Smooth muscle cell of the umbilical artery (primary cell): ENCODE measurements at places on chromosomes 2 and 18. TPM values are rescaled to one million over a fixed set of nuclear protein-coding genes. Genes with fewer than 3 reads are reported as not detected.

The MOGAT1 gene
- total RNA-seq, result not detected in 2 replicates

The CFAP221 gene
- not detected in 2 replicates for total RNA-seq

The OTOF gene
- 0.05 TPM in 1 of 2 replicates, not detected in the other for total RNA-seq

The ARHGAP15 gene
- not detected in 2 replicates for total RNA-seq

The SLC40A1 gene
- total RNA-seq, result 8.2 and 20.2 TPM in 2 replicates

The MARCHF4 gene
- 1.5 and 10.8 TPM in 2 replicates for total RNA-seq

The HRH4 gene
- total RNA-seq, result 0.05 and 0.30 TPM in 2 replicates

The INO80B gene
- 10.4 and 20.2 TPM in 2 replicates for total RNA-seq

The RUFY4 gene
- total RNA-seq, result not detected in 2 replicates

The AAMP gene
- total RNA-seq, result 118 and 138 TPM in 2 replicates

The PLGLB1 gene
- total RNA-seq, result 0.83 and 1.5 TPM in 2 replicates

The TRIM43 gene
- total RNA-seq, result not detected in 2 replicates

The CDKL4 gene
- 0.78 and 3.3 TPM in 2 replicates for total RNA-seq

The TET3 gene
- total RNA-seq, result 3.6 and 5.9 TPM in 2 replicates

The CKAP2L gene
- total RNA-seq, result 2.1 and 15.4 TPM in 2 replicates

The TMEFF2 gene
- 0.89 and 5.6 TPM in 2 replicates for total RNA-seq

The PDE1A gene
- 0.32 and 0.89 TPM in 2 replicates for total RNA-seq

The FOXI3 gene
- not detected in 2 replicates for total RNA-seq

The NIFK gene
- 35.0 and 83.7 TPM in 2 replicates for total RNA-seq

The SPHKAP gene
- total RNA-seq, result not detected in 2 replicates

The ASB18 gene
- not detected in 2 replicates for total RNA-seq

The PCARE gene
- not detected in 2 replicates for total RNA-seq

The C2orf81 gene
- 0.30 and 0.78 TPM in 2 replicates for total RNA-seq

The MREG gene
- 2.7 and 3.6 TPM in 2 replicates for total RNA-seq

The GAL3ST2 gene
- under 0.01 and 0.74 TPM in 2 replicates for total RNA-seq

The ASB3 gene
- total RNA-seq, result 28.0 and 31.8 TPM in 2 replicates

The SCN3A gene
- total RNA-seq, result 0.05 and 0.89 TPM in 2 replicates

The ACTG2 gene
- total RNA-seq, result 94.1 and 175 TPM in 2 replicates

The NT5C1B gene
- total RNA-seq, result not detected in 2 replicates

The LYG2 gene
- total RNA-seq, result not detected in 2 replicates

The PTPRN gene
- total RNA-seq, result 66.2 and 67.6 TPM in 2 replicates

The BCL2 gene
- 0.89 and 1.3 TPM in 2 replicates for total RNA-seq

The SERPINB7 gene
- total RNA-seq, result 31.5 and 43.6 TPM in 2 replicates

The PLB1 gene
- 1.1 and 1.2 TPM in 2 replicates for total RNA-seq

The CTDP1 gene
- total RNA-seq, result 24.3 and 31.0 TPM in 2 replicates

The GPAT2 gene
- 2.7 and 11.0 TPM in 2 replicates for total RNA-seq

The CPS1 gene
- 7.4 and 8.5 TPM in 2 replicates for total RNA-seq

The TIA1 gene
- 115 and 123 TPM in 2 replicates for total RNA-seq

The CELF4 gene
- total RNA-seq, result not detected in 2 replicates

The SERPINB12 gene
- total RNA-seq, result not detected in 2 replicates

The C18orf54 gene
- total RNA-seq, result 3.3 and 8.6 TPM in 2 replicates

The DES gene
- total RNA-seq, result 5.3 and 6.1 TPM in 2 replicates

The NEU2 gene
- total RNA-seq, result not detected in 2 replicates

The ABCG8 gene
- not detected in 2 replicates for total RNA-seq

The ANKRD62 gene
- total RNA-seq, result not detected in 2 replicates

The CHPF gene
- 519 and 687 TPM in 2 replicates for total RNA-seq

The BMP10 gene
- not detected in 2 replicates for total RNA-seq

The RAPGEF4 gene
- total RNA-seq, result 0.28 and 2.7 TPM in 2 replicates

The MRO gene
- 0.30 and 1.6 TPM in 2 replicates for total RNA-seq

The HOXD12 gene
- not detected in 2 replicates for total RNA-seq

The MIB1 gene
- 71.0 and 87.6 TPM in 2 replicates for total RNA-seq

The LIPG gene
- total RNA-seq, result 8.9 and 15.0 TPM in 2 replicates

The KCNK3 gene
- 0.30 and 0.46 TPM in 2 replicates for total RNA-seq

The NAT8 gene
- total RNA-seq, result not detected in 2 replicates

The PPP1R1C gene
- total RNA-seq, result 0.28 TPM in 1 of 2 replicates, not detected in the other

The C1GALT1C1L gene
- 0.74 and 1.2 TPM in 2 replicates for total RNA-seq

The CAPG gene
- total RNA-seq, result 49.6 and 50.7 TPM in 2 replicates

The SERPINB3 gene
- total RNA-seq, result not detected in 2 replicates

The INO80C gene
- 2.7 and 5.6 TPM in 2 replicates for total RNA-seq
